ENCODE measurements at places on chromosomes 5 and 9.

GRCh38 chr5:173989432-173990082 lies 587 bp downstream of the C5orf47 start:
- DNase-seq: no peak

DNA sequence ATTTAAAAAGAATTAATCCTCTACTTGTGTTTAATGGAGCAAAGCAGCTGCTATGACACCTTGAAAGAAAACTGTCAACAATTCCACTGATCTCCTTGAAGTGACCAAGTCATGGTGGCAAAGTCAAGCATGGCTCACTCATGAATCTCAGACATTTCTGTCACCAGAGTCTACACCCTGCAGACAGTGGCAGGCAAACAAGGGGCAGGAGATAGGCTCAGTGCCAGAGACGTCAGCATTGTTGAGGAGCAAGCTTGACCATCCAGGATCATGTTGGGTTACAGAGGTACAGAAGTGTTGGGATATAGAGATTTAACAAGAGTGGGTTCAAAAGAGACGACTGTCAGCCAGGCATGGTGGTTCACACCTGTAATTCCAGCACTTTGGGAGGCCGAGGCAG lies 16.1 kb upstream of the VPS13A start:
- no peak for DNase-seq

DNA sequence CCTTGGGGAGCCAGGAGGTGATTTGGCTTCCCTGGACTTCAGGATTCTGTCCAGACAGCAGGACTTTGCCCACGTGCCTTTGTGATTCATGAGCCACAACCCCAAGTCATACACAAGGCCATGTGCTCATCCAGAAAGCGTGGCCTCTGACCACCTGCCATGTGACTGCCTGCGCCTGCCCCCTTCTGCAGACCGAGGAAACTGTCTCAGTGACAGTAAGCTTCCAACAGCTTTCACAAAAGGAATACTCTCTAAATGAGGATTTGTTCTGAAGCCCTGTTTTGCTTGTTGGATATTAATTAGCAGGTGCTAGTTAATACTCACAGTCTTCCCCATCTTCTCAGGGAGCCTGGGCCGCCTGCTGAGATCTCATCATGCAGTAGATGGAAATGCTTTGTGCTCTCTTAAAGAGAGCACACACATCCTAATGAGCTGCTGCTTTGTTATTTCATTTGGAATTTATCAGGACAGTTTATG lies 36.9 kb upstream of the ANGPTL2 start:
- DNase-seq: no peak

GRCh38 chr5:30650311-30650710 lies 543.2 kb upstream of the CDH6 start:
- DNase-seq: no peak

GRCh38 chr5:173602423-173602822 lies 14.0 kb downstream of the BOD1 start:
- DNase-seq: no peak

- no peak for DNase-seq
Measured at GRCh38 chr9:15755660-15756059, 202.8 kb downstream of the CCDC171 start.

DNA sequence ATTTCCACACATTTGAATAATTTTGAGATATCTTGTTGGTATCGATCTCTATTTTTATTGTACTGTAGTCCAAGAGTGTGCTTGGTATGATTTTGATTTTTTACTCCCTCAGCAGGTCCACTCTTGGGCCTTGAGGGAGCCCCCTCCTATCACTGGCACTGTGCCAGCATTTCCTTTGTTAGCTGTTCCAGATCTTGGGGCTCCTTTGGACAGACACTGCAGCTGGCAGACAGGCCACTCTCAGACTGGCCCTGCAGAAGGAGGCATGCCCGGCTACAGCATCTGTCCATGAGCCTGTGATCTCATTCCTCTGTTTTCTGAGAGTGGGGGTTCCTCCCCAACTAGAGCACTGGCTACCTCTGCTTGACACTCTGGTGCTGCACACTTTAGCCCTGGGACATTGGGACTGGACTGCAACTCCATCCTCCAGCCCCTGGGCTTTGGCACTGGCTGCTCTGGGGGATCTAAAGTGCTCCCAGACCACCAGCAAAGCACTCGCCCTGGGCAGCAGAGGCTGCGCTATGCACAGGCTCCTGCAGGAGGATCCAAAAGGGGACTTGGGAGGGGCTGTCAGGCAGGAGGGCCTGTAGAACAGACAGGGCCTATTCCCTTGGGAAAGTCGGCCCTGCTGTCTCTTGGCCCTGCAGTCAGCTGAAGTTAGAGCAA lies 271.3 kb upstream of the DMAC1 start:
- no peak for DNase-seq

- no peak for DNase-seq
Measured at GRCh38 chr5:102603670-102604069, 104.9 kb upstream of the SLCO6A1 start.

DNA sequence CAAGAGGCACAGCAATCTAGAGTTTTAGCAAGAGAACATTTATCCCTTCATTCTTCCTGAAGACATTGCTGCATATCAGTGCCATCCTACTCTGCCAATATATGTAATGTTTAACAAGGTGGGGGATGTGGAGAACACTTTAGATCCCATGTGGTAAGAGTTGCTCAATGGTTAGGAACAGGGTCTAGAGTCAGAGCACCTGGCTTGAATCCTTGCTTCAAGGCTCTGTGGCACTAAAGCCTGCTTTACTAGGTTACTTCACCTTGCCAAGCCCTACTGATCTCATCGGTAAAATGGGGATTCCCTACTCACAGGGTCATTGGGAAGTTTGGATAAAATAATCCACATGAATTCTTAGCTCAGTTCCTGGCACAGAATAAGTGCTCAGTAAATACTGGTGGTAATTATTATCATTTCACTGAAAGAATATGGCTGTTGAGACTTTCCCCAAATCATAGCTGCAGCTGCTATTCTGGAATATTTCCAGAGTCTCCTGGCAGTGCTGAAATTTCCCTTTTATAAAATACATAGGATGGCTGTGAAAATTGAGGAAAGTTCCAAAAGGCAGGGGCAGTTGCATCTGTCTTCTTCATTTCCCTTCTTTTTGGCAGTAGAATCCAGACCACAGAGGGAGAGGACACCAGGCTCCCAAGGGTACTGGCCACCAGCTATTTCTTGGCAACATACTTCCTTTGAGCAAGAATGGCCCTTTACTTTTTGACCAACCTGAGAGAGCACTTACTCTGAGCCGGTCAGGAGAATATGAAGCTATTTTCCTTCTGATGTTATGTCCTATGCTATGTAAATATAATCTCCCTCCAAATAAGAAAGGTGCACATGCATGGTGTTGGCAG lies 142.8 kb downstream of the PALM2AKAP2 start:
- no peak for DNase-seq

DNA sequence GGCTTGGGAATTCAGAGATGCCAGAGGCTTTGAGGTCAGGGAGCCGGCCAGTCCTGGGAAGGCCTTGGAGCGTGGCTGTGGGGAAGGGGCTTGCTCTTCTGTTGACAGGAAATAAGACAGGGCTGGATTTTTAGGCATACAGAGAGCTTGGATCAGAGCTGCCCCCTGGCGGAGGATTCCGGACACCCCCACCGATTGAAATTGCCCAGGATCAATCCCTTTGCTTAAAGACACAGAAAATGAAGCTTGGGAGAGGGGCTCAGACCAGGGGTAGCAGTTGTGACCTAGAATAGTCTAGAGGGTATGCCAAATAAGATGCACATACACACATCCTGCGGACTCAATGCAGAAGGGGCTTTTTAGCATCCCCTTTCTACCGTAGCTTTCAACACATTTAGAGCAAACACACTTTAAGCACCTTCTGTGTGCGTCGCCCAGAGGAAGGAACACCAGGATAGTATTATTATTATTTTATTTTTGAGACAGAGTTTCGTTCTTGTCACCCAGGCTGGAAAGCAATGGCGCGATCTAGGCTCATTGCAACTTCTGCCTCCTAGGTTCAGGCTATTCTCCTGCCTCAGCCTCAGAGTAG lies 1.7 kb upstream of the NTMT1 start:
- DNase-seq: no peak

GRCh38 chr5:95531491-95531890 lies 23.3 kb downstream of the SKIC3 start:
- no peak for DNase-seq

- no peak for DNase-seq
Measured at GRCh38 chr9:115058175-115058574, 59.8 kb downstream of the TNC start.

DNA sequence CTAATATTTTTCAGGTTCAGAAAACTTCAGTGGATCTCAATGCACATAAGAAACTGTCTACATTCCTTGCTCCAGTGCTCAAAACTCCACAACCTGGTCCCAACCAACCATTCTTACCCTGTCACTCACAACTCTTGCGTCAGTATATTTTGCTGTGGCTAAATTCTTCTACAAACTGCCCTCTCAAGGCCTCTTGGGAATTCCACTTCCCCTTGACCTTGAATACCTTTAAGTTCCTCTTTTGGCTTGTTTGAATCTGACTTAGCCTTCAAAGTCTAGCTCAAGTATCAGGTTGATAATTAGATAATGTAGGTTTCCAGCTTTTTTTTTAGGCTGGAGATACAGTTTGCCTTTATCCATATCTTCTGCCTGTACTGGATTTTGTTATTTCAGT lies 128.3 kb downstream of the SLF1 start:
- DNase-seq: no peak

DNA sequence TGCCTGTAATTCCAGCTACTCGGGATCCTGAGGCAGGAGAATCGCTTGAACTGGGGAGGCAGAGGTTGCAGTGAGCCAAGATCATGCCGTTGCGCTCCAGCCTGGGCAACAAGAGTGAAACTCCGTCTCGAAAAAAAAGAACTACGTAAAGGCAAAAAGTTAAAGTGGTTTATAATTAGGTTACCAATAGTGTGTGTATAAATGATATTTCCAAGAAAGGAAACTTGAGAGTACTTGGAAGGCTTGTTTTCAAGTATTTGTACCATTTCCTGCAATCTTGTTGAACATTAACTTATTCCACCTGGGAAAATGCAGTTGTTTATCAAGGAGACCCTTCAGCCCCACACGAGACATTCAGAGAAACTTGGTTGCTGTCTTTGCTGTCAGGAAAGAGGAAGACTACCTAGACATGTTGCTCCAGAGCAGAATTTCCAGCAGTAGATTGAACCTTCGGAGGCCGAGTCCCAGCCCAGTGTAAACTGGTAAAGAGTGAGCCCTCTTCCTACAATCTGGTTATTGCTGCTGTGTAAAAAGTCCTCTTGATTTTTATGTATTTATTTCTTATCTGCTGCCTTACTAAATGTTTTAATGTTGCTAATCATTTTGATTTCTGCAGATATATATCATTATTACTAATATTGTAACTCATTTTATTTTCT lies 30.1 kb downstream of the STXBP1 start:
- DNase-seq: no peak

DNA sequence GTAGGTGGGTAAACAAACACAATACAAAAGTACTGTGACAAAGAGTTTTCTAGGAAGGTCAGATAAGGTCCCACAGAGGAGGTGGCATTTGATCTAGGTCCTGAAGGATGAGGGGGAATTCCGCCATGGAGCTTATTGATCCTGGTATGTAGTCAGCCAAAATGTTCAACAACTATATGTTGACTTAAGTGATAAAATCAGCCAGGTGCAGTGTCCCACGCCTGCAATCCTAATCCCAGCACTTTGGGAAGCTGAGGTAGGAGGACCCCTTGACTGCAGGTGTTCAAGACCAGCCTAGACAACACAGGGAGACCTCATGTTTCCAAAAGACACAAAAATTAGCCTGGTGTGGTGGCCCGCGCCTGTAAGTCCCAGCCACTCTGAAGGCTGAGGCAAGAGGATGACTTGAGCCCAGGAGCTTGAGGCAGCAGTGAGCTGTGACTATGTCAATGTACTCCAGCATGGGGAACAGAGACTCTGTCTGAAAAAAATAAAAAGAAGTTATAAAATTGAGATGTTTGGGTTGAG lies 46.4 kb upstream of the PLIN2 start:
- no peak for DNase-seq

GRCh38 chr9:120351106-120351505 lies 228.9 kb downstream of the CDK5RAP2 start:
- no peak for DNase-seq

GRCh38 chr5:31119938-31120641 lies 73.4 kb upstream of the CDH6 start:
- no peak for DNase-seq

DNA sequence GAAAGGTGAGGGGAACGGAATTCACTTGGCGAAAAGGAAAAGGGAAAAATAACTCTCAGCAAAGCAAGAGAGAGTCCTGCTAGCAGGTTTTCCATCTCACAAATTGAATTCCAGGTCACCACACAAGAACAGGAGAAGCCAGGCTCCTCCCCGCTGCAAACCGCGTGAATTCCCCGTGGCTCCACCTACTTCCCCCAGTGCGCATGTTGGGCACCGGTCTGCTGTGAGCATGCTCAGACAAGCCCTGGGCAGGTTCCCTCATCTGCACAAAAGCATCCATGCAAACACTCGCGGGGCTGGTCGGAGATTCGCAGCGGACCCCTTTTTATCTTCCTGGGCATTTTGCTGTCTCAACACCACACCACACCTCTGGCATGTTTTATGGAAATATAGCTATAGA lies 58.5 kb upstream of the S1PR3 start:
- DNase-seq: no peak

DNA sequence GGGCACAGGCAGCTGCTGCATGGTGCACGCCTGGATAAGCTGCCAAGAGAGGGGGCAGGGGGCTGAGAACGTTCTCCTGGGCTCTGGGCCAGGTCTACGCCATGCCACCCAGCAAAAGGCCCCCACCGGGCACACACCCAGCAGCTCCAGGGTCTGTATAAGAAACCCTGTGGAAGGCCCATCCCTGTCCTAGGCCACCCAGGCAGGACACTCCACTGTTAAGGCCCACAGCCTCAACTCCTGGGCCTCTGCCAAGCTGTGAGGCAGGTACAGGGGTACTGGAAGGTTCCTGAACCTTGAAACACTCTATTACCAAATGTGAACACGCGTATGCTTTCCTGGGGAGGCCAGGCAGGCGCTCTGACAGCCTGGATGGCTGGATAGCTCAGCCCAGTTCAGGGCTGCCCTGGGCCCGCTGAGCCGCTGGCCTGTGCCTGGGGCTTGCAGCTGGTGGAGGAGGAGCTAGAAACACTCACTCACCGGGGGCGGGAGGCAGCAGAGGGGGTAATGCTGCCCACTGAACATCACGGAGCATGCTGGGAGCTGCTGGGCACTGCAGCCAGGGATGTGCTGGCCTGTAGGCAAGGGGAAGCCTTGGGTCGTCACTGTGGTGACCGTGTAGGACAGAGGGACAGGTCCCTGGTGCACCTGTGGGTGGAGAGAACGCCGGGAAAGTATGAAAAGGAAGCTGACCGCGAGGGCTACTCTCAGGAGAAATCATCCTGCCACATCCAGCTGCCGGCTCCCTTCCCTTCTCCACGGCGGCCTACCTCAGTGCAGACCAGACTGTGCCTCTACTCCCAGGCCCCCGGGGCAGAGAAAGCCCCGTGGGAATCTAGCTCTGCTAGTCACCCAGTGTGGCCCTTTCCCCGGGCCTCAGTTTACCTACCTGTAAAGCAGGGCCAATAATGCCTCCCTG lies 6.0 kb downstream of the RNF44 start:
- DNase-seq: peak; percentile 67

DNA sequence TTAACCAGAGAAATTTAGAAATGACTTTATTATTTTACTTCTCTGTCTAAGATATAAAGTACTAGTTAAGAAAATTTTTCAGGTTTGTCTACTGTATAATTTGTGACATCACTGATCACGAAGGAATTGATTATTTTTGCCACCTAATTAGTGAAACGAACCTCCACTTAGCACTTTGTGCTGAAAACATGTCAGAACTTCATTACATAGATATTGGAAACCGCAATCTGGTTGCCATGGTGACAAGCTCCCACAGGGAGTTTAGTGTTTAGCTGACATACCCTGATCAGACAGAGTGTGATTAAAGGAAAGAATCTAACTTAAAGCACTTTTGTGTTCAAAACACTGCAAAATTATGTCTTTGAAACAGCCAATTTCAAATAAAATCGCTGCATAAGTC lies 668.4 kb upstream of the CCNG1 start:
- DNase-seq: no peak

Measured in smooth muscle cell of the brain vasculature (primary cell).